RCC 7860 (cell line): ENCODE measurements at places on chromosomes 13 and 19.
A peak's percentile ranks its signal among the peaks of the same experiment; 100 is the strongest.

DNA sequence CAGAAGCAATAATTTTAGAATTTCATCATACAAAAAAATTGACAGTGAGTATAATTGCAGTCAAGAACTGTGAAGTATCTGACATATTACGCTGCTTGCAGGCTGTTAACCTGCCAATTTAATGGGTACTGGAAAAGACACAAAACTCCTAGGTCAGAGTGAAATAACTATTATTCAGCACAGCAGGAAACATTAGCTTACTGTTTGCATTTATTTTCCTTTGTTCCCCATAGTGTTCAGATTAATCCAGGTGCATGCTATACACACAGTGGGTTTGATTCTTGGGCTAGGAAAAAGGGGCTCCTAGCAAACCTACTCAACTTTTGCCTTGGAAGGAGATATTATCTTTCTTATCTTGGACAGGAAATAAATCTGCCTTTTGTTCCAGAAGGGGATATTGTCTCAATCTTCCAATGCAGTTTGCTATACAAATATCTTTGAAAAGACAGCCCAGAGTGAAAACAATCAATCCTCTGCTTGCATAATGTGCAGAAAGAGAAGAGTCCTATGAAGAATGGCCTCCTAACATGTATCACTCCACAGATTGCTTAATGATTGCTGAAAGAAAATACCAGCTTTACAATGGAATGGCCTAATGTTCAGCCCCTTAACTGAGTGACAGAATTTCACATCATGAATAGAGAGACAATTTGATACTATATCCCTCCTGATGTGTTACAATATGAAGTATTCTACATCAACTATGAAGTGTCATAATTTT, 443.4 kb downstream of the TBC1D4 start:
- DNase-seq, result no peak

- DNase-seq, result no peak
Measured at GRCh38 chr19:35639321-35639639, 2.3 kb upstream of the ETV2 start.

DNA sequence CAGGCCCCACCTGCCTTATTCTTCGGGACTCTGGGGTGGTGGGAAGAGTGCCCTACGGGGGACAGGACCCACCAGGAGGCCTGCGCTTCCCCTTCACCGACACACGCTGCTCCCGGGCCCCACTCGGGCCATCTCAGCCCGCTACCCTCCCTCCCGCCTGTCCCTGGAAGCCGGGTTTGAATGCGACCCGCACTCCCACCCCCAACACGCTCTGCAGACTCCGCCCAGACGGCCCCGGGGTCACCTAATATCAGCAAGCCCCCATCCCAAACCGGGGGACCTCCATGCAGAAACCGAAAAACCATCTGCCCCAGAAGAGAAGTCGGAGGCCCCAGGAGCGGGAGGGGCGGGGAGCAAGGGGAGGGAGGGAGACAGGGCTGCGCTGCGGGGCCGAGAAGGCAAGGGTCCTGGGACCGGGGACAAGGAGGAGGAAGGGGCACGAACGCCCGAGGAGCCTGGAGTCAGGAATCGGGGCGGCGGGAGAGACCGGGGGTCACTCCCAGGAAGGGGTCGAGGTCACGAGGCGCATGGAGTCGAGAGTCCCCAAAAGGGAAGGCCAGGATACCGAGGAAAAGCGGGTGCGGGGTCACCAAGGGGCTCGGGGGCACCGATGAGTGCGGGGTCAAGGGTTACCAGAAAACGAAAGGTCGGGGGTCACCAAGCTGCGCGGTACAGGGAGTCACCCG, 766 bp downstream of the SBNO2 start:
- peak; percentile 7 for DNase-seq

DNA sequence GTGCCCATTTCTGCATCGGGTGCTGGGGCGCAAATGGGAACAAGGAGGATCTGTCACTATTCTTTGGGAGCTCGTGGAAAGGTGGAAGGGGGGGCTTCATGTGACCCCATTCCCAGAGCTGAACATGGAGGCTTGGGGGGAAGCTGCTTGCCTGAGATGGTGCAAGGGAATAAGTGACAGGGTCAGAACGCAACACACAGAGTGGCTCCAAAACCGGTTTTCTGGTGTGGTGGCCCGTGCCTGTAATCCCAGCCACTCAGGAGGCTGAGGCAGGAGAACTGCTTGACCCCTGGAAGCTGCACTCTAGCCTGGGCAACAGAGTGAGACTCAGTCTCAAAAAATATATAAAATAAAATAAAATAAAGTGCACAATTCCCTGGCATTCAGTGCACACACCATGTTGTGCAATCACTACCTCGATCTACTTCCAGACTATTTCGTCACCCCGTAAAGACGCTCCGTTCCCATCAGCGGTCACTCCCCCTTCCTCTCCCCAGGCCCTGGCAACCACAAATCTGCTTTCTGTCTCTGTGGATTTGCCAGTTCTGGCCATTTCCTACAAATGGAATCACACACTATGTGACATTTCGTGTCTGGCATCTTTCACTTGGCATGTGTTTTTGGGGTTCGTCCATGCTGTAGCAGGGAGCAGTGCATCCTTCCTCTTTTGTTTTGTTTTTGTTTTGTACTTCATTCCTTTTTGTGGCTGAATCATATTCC, 18.2 kb upstream of the COMP start:
- DNase-seq, result peak; percentile 8

DNA sequence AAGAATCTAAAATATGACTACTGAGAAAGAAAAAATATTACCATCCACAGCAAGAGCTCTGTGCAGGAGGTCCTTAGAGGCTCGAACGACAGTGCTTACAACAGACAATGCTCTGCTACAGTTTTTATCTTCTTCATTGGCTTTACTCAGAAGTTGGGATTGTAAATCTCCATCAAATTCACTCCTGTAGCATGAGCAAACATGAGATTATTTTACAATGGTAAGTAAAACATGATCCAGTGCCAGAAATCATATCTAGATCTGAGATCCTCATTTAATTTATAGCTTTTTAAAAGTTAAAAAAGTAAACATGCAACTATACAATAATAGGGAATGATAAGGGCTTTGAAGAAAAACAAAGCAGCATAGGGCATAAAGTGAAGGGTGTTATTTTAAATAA, 144.5 kb upstream of the FBXL3 start:
- no peak for DNase-seq
